ENCODE measurements at places on chromosomes 2 and 18. TPM values are rescaled to one million over a fixed set of nuclear protein-coding genes. Genes with fewer than 3 reads are reported as not detected.

The ABHD3 gene
- 29.9 TPM for total RNA-seq

The ERBB4 gene
- 0.10 TPM for total RNA-seq

The WDFY1 gene
- 44.7 TPM for total RNA-seq

The ZNF804A gene
- total RNA-seq, result 0.61 TPM

The PROM2 gene
- 11.9 TPM for total RNA-seq

The NLRC4 gene
- not detected for total RNA-seq

The RNF125 gene
- 7.4 TPM for total RNA-seq

The SERPINB2 gene
- total RNA-seq, result not detected

The AQP12A gene
- total RNA-seq, result not detected

The TUBA3D gene
- not detected for total RNA-seq

The ALS2 gene
- 28.1 TPM for total RNA-seq

The ST6GAL2 gene
- not detected for total RNA-seq

The AKAIN1 gene
- not detected for total RNA-seq

The APOB gene
- total RNA-seq, result 1.6 TPM

The TNFAIP6 gene
- total RNA-seq, result not detected

The DPYSL5 gene
- total RNA-seq, result 8.4 TPM

The TSGA10 gene
- total RNA-seq, result 6.6 TPM

The ANKRD62 gene
- 0.34 TPM for total RNA-seq

Data from HCT116 (cell line).